ENCODE measurements at places on chromosomes 4 and X. TPM values are rescaled to one million over a fixed set of nuclear protein-coding genes. Genes with fewer than 3 reads are reported as not detected.

The PLRG1 gene
- 37.0 TPM for total RNA-seq

The COL25A1 gene
- 0.37 TPM for total RNA-seq

The SSX2B gene
- total RNA-seq, result not detected

The CCDC110 gene
- 0.99 TPM for total RNA-seq

The GAR1 gene
- total RNA-seq, result 9.2 TPM

The ZIC3 gene
- not detected for total RNA-seq

Data from left ventricle myocardium superior (tissue), 1 donor.